ENCODE measurements at places on chromosomes 6 and 20.

- no peak for DNase-seq
These were observed 14.8 kb upstream of the FAM83C start for GRCh38 chr20:35306931-35307517.

GRCh38 chr20:33676121-33676520 lies 1.9 kb upstream of the NECAB3 start:
- DNase-seq, result no peak

DNA sequence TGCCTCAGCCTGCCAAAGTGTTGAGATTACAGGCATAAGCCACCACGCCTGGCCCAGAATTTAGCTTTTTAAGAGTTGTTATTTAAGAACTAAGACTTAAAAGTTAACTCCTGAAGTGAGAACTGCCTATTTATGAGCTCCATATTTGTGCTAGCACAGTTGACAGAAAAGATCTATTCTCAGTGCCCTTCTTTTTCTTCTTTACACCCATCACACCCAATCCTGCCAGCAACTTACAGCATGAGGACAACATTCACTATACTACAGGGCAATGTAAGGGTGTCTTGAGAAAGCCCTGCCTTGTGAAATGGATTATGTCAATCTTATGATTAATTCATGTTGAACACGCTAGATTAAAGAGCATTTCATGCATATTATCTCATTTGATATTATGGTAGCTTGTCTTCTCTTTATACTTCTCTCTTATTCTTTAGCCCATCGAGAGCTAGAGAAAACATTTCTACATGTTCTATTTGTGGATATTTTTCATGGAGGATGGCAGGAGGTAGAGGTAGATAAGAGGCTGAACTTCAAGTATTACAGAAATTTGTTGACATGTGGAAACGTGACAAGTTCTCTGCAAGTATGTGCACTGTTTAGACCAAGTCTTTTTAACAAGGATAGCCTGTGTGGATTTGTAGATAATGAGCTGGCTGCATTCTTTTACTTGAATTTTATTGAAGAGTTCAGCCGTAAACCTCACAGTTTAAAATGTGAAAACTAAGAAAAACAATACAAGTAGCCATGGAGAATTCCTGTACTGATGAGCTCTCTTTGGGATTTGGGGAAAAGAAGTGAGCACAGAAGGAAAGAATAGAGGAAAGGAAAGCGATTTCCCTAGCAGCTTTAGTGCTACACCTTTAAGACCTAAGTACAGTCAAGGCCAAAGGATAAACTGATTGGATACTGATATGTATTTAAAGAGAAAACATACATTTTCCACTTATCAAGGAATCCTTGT lies 212.2 kb downstream of the ARHGAP18 start:
- DNase-seq, result no peak

- no peak for DNase-seq
These were observed 170.5 kb downstream of the FRK start for GRCh38 chr6:115890238-115890637.

GRCh38 chr20:53097791-53098190 lies 125.6 kb downstream of the TSHZ2 start:
- no peak for DNase-seq

DNA sequence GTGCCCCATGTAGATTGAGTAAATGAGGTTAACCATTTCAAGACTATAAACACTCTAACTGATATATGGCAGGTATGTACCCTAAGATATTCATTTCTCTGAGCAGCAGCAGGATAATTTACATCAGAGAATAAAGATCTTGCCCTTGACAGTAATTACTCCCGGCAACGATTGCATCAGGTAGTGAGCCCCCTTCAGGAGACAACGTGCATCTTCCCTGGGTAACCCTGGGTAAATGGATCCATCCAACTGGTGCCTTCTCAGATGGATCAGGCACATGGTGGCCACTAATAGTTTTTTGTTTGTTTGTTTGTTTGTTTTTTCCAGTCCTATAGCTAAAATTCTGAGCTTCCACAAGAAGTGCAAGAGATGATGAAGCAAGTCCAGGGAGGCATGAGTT lies 469.4 kb upstream of the SLC35B3 start:
- no peak for DNase-seq

GRCh38 chr6:35725721-35726438 lies 11.0 kb upstream of the ARMC12 start:
- no peak for DNase-seq

DNA sequence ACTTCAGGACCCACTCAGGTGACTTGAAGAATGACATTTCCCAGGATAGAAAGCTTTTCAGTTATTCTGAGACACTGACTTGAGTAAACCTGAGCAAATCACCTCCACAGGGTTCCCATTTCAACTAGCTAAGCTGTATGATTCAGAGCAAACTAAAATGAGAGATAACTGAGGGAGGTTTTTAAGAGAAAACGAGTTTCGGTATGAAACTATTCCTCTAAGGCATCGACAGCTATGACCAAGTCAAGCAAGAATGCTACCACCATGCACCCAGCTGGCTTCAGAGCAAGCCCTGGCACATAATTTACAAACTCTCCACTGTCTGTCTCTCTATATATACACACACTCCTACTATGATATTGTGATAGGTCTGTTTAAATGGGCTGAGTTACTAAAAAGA lies 75.4 kb downstream of the PERP start:
- DNase-seq, result no peak

- DNase-seq, result no peak
These were observed 54.0 kb upstream of the RAB32 start for GRCh38 chr6:146489468-146490151.

- DNase-seq, result no peak
These were observed 52.6 kb downstream of the THBS2 start for GRCh38 chr6:169200893-169201514.

DNA sequence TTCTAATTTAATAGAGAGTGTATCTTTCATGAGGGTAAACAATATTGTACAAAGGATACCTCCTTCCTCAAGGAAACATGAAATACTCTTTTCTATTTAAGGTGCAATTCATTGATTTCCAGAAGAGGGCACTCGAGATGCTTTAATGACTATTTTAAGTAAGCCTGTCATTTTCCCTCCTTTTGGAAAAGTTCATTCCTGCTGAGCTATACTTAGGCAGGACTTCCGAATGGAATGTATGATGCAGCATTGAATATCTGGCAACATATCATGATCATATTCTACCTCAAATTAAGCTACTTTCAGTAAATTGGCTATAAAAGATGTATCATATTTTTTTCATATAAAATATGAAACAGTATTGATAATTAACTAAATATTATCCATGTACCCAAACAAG lies 5.0 kb downstream of the DST start:
- DNase-seq, result no peak

- DNase-seq, result no peak
These were observed 1295.1 kb downstream of the EPHA7 start for GRCh38 chr6:92124200-92124651.

- DNase-seq, result no peak
These were observed 140.3 kb downstream of the NFATC2 start for GRCh38 chr20:51402201-51402600.

DNA sequence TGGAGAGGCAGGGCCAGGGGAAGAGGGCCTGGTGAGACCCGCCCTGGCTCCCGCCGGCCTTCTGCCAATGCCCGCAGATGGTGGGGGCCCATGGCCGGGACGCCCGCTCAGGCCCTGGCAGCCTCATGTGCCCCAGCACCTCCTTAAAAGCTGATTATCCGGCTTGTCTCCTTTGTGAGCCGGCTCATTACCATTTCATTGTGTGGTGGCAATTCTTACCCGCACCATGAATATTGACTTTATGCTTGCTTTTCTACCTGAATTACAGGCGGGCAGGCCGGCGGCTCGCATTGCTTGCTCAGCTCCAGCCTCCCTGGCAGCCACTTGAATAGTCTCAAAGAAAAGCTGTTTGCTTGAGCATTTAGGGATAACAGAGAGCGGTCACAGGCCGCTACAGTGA lies 120.0 kb upstream of the JAG1 start:
- no peak for DNase-seq

DNA sequence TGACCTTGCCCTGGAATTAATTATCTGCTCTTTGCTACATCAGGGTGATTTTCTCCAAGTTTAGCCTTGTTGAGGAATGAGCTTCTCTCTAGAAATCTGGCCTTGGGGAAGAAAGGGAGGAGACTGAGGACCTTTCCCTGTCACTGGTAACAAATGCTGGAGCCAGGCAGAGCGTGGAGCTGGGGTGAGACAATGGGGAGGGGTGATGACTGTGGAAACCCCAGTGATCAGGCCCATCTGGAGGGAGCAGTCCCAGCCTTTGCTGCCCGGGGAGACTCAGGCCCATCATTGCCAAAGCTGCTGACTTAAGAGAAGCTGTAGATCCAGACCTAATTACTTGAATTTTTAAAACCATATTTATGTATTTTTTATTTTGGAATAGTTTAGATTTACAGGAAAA lies 31.3 kb downstream of the BCAS4 start:
- DNase-seq, result no peak

DNA sequence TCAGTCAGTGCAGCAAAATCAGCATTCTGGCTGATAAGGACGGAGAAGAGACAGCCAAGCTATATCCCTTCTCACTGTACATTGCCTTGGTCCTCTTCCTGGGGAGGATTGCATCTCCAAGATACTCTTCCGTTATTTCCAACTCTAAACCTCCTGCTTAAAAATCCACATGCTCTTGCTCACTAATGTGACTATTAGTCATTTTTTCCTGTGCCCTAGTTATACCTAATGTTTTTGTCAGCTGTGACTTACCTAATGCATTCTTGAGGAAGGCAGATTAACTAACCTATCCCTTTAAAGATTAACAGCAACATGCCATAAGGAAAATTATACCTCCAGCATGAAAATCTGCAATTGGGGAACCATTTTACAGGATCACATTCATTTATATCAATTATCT lies 317.6 kb downstream of the BTBD9 start:
- no peak for DNase-seq

DNA sequence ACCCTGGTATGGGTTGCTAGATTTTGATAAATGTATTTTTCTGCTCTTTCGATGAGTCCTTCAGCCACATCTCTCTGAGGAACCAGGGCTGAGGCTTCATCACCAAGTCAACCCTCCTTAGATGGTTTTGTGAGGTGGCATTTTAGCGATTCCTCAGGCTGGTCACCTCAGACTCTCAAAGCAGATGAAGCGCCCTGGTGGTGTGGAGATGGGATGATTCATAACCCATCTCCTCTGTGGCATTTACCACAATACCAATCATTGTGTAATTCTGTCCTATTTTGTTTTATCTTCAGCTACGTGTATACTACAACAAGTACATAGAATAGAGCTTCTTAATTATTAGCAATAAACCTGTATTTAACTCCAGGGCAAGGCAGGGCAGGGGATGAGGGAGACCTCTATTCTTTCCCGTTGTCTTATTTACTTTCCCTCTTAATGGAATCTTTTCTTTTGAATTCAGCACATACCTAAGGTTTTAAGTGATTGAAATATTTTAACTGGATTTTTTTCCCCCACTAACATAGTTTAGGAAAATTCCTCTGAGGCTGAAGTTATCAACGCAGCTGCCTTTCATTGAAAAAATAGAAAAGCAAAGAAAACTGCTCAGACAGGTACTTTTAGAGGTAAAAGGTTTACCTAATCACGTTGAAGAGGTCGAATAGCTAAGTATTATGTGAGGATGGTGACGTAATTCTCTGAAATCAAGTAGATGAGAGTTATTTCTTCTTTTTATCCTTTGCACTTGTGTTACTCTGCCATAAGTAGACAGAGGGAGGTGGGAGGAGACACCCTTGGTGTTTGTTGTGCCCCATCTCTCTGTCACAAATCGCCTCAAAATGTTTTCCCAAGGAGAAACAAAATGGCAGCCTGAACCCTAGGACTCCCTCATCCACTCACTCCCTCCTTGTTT lies 57.4 kb upstream of the EDN3 start:
- DNase-seq, result no peak

DNA sequence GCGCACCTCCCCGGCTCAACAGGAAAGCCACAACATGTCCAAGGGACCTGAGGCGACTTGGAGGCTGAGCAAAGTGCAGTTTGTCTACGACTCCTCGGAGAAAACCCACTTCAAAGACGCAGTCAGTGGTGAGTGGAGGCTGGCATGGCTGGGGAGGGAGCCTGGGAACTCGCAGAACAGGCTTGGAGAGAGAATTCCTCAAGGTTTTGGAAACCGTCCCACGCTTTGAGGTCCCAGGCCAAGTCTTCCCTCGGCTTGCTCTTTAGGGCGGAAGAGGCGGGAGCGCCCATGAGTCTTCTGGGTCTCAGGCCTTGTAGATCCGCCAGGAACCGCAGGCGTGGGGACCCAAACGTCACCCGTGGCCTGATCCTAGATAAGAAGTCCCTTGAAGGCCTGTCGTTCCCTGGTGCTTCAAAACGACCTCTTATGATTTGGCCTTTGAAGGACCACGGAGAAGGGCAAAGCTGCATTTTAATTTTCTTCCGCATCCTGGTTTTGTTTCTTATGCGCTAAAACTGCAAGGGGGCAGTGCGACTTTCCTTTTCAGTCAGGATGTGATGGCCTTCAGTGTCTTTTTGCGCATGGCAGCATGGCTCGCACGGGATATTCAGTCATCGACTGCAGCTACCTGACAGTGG lies 2.0 kb downstream of the LAMP5 start:
- DNase-seq, result no peak

GRCh38 chr6:15343490-15344191 lies 97.8 kb downstream of the JARID2 start:
- no peak for DNase-seq

GRCh38 chr20:40892642-40893041 lies 136.0 kb upstream of the TOP1 start:
- DNase-seq, result no peak

GRCh38 chr6:92550501-92550900 lies 868.9 kb downstream of the EPHA7 start:
- DNase-seq, result no peak

- no peak for DNase-seq
These were observed 369.4 kb downstream of the BMP2 start for GRCh38 chr20:7136886-7137285.

DNA sequence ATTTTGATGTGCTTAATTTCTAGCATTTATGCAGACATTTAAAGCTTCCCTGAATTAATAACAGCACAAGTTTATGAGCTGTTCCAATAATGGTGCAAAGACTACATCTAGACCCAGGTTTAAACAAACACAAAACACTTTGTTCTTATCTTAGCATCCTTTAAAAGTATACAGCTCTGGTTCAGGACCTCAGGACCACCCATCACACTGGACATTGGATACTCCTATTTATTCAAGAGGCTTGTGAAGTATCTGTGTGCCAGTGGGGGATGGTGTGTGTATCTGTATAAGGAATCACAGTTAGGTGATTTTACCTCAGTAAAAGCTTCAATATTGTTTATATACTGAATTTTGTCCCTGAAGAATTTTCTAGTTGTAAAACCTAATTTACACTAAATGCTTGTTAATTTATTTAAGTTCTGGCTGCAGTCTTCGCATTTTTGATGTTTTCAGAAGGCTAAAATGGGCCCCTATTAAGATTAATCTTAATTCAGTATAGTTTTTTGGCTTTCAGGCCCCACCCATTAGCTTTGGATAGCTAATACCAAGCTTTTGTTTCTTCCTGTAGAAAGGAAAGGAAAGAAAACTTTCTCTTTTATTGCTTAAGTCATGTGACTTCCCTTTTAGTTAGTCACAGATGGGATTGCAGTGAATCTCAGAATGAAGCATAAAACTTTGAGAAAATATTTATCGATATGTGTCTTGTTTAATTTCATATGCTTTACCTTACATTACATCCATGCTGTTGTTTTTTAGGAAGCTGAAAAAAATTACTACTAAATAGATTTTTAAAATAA lies 13.1 kb downstream of the LIN28B start:
- DNase-seq, result no peak

GRCh38 chr6:170480050-170480692 lies 72.9 kb downstream of the PSMB1 start:
- DNase-seq, result no peak

Measured in type B pancreatic cell (in vitro differentiated cells).